ENCODE measurements at places on chromosomes 4 and X.

DNA sequence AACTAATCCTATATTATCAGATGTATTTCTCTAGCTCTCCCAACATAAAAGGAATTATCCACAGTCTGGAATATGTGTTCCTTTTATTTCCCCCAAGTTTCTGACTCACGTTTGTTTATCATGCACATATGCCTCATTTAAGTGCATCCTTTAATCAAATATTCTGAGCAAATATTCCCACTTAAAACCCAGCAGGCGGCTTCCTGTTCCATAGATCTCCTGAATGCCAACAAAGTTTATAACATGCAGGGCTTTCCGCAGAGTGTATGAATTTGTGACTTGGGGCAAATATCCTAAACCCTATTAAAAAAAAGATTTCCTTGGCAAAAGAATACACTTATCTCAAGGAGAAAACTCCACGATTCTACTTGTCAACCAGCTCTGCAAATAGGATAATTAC lies 16.9 kb downstream of the GLRA2 start:
- no peak for DNase-seq

GRCh38 chr4:26611885-26612284 lies 28.0 kb downstream of the TBC1D19 start:
- no peak for DNase-seq

GRCh38 chrX:106811131-106811910 lies 8.8 kb downstream of the TBC1D8B start:
- DNase-seq, result no peak

GRCh38 chr4:188107931-188108843 lies 1.2 kb downstream of the TRIML2 start:
- DNase-seq, result no peak

DNA sequence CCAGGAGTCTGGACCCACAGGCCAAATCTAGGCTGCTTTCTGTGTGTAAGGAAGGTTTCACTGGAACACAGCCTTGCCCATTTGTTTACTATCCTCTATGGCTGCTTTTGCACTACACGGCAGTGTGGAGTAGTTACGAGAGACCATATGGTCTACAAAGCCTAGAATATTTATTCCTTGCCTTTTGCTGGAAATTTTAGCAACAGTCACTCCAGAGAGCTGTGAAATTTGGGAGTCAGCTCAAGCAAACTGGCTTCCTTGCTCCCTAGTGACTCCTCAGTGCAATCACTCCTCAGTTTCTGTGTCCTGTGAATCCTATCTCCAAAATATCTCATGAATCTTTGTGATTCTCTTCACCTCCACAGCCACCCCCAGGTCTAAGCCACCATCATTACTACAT lies 99.0 kb upstream of the CPEB2 start:
- no peak for DNase-seq

DNA sequence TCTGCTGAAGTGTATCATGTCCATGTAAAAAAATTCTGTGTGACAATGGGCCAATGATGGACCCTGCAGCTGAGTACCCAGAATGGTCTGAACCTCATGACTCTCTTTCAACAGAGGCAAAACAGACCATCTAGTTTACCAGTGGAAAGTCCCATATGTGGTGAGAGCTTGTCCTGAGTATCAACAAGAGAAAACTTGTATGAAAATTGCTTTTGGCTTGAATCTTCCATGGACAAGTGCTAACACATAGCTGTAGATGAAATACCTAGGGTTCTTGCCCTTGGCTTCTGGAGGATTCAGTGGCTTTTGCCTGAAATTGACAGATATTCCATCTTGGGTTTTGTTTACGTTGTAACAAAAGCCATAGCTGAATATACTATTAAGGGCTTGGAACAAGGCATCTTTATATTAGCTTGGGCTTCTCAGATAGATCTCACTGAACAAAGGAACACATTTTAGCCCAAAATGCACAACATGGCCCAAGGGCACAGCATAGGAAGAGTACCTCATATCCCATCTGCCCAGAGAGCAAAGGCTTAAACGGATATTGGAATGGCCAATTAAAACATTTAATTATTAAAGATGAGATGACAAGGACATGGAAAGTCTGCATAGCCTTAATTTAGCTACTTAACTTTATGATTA lies 128.5 kb upstream of the HPGD start:
- no peak for DNase-seq

GRCh38 chr4:77229433-77229832 lies 72.4 kb downstream of the CCNG2 start:
- DNase-seq, result no peak

DNA sequence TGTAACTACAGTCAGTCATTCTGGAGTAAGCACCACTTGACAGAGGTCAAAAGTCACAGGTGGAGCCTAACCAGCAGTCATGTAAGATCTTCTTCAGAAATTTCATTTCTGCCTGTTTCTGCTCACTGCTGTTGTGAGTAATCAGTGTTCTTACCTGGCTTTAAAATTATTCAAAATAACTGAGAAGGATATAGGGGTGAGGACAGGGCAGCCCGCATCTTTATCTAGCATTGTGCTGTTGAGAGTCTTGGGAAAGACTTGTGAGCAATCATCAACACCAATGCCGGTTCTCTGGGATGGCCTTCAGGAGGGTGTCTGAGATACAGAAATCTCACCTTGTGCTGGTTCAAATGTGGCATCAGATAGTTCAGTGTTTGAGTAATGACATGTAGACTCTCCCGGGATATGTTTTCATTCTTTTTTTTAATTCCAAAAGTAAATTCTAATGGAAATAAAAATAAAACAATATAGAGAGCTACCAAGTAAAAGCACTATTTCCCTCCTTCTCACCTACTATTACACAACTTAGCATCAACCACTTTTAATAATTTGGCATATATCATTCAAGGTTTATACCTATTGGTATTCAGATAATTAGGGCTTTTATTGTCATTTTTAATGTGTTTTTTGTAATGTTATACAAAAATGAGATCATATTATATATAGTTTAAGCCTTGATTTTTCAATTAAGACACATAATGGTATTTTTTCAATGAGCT lies 37.1 kb downstream of the AREG start:
- DNase-seq, result no peak

GRCh38 chr4:94582517-94582916 lies 130.8 kb downstream of the PDLIM5 start:
- no peak for DNase-seq

DNA sequence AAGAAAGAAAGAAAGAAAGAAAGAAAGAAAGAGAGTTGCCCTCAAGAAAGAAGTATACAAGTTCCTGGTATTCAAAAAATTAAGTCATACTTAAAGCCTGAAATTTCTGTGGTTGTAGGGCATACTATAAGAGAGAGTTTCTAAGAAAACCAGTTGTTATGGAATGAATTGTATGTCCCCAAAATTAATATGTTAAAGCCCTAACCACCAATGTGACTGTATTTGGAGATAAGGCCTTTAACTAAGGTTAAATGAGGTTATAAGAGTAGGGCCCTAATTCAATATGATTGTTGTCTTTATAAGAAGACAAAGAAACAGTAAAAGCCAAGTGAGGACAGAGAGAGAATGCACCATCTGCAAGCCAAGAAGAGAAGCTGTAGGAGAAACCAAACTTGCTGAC lies 521.1 kb downstream of the CCSER1 start:
- no peak for DNase-seq

Data from activated CD4-positive, alpha-beta T cell treated with anti-CD3 and anti-CD28 coated beads for 1 hour (primary cell).